ENCODE measurements at places on chromosomes 11 and 22. TPM values are rescaled to one million over a fixed set of nuclear protein-coding genes. Genes with fewer than 3 reads are reported as not detected.

Gene SYT7
- total RNA-seq, result 1.6 TPM

Gene CHRM1
- total RNA-seq, result not detected

Gene CYP2D6
- total RNA-seq, result not detected

Gene FJX1
- 6.3 TPM for total RNA-seq

Gene NRIP3
- total RNA-seq, result 1.0 TPM

Gene CARD16
- total RNA-seq, result 4.2 TPM

Gene HSPB2
- total RNA-seq, result 16.7 TPM
